Caudate nucleus (tissue), 63 donors: ENCODE measurements at places on chromosomes 16 and 17.

DNA sequence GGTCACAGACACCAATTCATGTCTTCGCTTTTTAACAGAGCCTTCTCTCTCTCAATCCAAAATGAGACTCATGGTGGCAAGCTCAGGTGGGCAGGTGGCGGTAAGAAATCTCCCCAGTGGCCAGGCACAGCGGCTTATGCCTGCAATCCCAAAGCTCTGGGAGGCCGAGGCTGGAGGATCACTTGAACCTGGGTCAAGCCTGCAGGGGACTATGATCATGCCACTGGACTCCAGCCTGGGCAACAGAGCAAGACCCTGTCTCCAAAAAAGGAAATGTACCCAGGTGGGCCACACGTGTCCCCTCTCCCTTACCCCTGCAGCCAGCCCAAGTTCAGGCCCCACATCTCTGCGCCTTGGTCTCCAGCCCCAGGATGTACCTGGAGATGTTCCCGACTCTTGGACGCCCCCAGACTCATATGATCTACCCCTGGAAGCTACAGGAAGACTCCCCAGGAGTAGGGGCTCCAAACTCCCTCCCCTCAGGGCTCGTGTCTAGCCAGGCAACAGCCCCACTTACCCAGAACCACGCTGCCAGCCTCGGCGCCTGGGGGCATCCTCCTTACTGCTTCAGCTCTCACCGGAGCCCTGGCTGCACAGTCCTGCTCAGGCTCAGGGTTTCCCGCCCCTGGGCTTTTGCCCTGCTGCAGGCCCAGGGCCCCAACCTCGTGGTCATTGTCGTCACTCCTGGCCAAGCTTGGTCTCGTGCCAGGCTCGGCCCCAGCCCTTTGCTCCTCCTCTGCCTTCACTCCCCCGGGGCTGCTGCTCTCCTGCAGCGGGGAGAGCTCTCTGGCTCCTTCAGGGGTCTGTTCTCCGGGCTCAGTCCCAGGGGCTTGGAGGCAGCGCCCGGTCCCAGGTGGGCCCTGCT lies 16.2 kb downstream of the MYLK3 start:
- no peak for DNase-seq

- peak; percentile 58 for DNase-seq
These were observed 9.2 kb upstream of the TSPOAP1 start for GRCh38 chr17:58337600-58338453.

DNA sequence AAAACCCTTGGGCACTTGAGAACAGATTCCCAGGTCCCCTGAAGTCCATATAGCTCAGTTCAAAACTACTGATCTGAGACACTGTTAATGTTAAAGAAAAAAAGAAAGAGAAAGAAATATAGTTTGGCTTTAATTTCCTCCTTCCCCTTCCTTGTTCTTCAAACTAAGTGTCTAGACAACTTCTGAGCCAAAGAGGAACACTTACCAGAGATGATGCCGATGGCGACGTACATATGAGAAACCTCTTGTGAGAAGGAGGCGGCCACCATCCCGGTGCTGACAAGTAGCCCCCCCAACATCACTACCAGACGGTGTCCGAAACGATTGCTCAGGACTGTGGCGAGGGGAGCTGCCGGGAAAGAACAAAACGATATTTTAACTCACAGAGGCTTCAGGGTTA lies 17.2 kb downstream of the SLC16A6 start:
- no peak for DNase-seq

- DNase-seq, result no peak
These were observed 1.1 kb upstream of the CAPN15 start for GRCh38 chr16:526181-527014.

- DNase-seq, result no peak
These were observed 21.0 kb upstream of the FZD2 start for GRCh38 chr17:44536090-44536953.
